NCI-H748 treated with DMSO at 0.1 percent for 48 hours (cell line): ENCODE measurements at places on chromosomes 7 and 10.

DNA sequence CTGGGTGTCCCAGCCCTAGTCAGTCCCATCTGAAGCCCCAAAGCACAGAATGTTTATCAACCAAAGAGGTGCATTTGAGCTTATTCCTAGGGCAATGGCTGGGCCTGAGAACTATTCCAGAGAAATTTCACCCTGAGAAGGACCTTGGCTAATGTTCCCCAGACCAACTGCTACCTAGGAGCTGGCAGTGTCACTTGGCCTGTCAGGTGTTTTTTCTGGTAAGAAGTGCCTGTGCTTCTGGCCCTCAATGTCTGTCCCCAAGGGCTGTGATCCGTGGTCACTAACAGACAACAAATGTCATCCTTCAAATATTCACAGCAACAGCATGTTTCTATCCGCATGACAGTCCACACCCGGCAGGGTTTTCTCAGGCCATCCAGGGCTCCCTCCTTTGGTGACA lies 209.3 kb upstream of the FRMD4A start:
- no peak for DNase-seq

GRCh38 chr10:132133005-132133404 lies 53.7 kb upstream of the DPYSL4 start:
- DNase-seq, result no peak

DNA sequence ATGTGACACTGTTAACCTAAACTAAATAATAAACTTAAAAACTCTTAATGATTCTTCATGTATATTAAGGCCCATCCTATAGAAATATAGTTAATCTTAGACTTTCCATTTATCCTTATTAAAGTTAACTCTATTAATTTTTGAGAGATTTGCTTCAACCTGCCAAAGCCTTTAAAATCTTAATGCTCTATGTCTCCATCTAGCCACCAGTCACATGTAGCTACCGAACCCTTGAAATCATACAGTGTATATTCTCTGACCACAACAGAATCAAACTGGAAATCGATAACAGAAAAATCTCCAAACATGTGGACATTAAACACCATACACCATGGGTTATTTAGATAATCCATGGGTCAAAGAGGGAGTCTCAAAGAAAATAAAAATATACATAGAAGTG lies 51.9 kb downstream of the ASZ1 start:
- no peak for DNase-seq

DNA sequence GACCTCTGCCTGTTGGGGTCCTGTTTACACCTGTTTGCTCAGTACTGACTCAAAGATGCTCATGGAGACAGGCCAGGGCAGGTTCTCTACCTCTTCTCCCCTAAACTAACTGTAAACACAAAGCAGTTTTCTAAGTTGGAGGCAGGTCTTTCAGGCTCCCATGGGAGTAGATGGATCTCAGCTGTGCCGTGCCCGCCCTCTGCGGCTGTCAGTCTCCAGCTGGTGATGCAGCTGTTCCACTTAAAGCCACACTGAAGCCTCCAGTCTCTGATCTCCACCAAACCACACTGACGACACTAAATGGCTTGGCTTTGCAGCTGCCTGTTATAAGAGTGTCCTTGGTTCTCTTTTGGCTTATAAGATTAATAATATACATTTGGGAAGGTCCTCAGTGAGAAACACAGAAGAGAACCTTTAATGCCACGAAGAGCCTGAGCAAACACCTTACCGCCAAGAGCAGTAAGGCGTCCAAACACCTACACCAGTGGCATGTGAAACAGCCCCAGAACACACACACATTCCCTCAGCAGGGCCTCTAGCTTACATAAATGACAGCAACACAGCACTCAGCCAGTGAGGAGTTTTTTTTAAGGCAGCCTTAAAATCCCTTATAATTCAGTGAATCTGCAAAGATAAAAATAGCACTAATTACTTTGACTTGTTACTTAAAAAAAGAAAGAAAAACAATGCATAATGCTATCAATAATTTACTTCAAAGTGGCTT lies 60.4 kb upstream of the KCNIP2 start:
- DNase-seq, result no peak

DNA sequence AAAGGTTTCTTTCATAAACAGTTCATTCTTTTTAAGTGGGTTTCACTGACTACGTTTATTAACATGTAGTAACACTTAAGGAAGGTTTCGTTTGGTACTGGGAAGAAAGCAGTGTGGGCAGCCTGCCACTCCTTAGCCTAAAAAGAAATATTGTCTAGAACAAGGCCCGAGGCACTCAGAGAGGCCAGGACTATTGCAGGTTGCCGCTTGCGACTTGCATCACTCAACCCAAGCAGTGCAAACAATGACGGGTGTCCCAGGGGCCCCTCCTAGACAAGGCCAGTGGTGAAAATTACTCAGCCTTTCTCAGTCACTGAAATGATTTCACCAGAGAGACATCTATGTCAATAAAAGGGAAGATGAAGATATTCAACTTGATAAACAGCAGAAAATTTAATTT lies 243.9 kb downstream of the SNX13 start:
- DNase-seq, result no peak

- no peak for DNase-seq
These were observed 7.2 kb downstream of the ANTXRL start for GRCh38 chr10:46293832-46294640.

GRCh38 chr7:46478046-46478445 lies 557.0 kb upstream of the IGFBP3 start:
- no peak for DNase-seq

DNA sequence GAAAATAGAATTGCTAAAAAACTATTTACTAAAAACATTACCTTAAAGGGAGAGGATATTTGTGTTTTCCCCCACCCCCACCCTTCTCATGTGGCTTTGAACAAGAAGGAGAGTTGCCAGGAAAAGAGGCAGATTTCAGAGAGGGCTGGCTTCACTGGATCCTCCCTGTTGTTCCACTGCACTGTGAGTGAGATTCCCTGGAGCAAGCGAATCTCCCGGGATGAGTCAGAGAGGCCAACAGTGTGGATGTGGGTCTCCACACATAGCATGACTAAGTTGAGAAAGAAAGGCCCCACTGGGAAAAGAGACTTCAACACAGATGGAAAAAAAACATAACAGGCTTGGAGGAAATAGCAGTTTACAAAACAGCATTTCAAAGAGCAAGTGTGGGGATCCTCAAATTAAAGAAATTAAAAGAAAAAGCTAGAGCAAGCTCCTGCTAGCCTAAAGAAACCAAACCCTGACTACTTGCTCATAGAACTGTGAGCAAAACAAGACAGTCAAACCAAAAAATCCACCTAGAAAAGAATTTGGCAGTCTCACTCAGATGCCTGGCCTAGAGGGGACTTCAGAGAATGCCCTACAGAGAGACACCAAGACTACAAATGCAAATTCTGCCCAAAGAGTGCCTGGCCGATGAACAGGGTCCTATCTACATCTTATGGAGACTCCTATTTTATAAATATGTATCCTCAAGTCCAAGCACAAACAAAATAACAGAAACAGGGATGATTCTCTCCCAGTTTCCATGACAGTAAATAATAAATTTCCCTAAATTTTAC lies 3.4 kb downstream of the CAV1 start:
- DNase-seq, result no peak

DNA sequence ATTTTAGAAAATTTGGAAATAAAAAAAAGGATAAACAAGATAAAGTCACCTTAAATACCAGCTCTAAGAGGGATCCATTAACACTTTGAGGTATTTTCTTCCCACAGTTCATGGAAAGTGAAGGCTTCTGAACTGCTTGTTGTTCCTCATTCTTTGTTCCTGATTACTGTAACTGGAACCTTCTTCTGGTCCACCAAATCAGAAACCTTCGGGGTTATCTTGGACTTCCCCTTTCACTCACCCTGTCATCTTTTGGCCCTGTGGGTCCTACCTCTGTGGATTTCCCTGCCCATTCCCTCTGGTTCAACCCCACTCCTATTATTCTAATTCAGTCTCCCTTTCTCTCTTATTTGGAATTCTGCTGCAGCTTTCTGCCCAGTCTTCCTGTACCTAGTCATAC lies 116.5 kb upstream of the PRPS1L1 start:
- no peak for DNase-seq

DNA sequence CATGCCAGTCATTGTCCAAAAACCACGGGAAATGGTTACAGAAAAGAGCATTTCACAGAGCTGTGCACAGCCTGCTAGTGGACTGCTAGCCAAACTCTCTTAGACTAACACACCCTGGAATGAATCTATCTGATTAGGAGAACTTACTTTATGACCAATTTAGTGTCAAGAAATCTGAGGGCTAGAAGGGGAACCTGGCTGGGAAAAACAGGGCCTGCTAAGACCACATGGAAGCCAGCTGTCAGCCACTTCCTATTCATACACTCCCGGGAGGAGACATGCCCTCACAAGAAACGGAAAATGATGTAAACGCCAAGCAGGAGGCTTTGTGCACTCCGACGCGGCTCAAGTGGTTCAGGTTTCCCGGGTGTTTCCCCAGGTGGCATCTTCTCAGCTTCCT lies 54.8 kb downstream of the MPP7 start:
- DNase-seq, result no peak

GRCh38 chr10:97762816-97763215 lies 9.0 kb downstream of the SFRP5 start:
- DNase-seq, result no peak

GRCh38 chr10:43902842-43903241 lies 254.2 kb upstream of the ZNF32 start:
- no peak for DNase-seq

- DNase-seq, result no peak
These were observed 49.5 kb upstream of the FAM180A start for GRCh38 chr7:135798095-135798494.

DNA sequence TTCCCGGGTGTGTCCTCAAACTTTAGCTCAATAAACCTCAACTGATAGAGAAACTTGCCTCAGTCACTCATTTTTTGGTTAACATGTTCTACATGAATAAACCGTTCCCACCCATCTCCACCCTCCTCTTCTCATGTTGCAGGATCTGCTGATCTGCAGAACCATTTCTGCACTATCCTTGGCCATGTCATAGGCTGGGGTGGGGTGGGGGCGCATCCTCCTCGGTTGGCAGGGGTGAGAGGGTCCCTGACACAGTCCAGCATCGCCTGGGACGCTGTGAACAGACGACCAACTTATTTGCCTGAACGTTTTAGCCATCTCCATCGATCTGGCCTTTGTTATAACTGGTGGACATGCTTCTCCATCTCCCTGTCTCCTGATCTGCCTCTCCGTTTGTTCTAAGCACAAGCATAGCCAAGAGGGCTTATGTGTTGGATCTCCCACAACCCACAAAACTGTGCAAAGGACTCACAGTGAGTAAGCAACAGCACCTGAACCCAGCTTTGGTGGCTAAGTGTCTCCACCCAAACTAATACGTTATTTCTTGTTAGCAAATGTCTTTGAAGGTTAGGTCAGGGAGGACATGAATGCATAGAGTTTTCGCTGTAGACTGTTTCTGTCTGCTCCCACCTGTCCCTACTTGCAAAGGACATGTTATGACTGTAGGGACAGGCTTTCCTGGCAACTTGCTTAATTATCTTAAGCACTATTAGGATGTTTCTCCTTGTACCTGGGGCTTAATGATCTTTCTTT lies 51.7 kb downstream of the PRKCQ start:
- DNase-seq, result no peak
